Choroid plexus epithelial cell (primary cell): ENCODE measurements at places on chromosomes 11 and 22.

GRCh38 chr22:48866906-48867681 lies 960.6 kb downstream of the BRD1 start:
- no peak for DNase-seq

GRCh38 chr11:79963856-79964645 lies 523.2 kb upstream of the TENM4 start:
- DNase-seq: no peak

DNA sequence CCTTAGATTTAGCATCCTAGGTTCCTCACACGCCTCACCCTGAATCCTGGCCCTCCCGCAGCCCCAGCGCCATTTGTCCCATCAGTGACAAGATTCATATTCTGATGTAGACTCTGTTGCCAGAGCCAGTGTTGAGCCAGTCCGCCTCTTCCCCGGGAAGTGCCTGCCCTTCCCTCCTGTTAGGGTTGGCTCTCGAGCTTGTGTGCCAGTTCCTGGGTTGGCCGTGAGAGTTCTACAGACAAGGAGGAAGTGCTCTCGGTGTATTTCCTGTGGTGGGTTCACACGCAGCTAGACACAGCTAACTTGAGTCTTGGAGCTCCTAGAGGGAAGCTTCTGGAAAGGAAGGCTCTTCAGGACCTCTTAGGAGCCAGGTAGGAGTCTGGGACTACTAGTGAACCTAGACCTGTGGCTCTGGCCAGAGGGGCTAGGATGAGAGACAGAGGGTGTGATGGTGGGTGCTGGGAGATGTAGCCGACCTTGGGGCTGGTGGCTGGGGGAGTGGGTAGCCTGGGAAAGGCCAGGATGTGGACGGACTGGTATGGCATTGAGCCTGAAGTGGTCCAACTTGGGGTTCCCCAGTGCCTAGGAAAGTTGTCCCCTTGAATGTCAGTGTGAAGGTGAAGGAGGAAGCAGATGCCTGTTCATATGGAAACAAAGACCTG lies at the start of gene IL18BP:
IL18BP (plus strand) TSS at position 261 of the 662 bp plus-strand sequence. CDS start 1,076 bp downstream, outside the sequence.
- no peak for DNase-seq

DNA sequence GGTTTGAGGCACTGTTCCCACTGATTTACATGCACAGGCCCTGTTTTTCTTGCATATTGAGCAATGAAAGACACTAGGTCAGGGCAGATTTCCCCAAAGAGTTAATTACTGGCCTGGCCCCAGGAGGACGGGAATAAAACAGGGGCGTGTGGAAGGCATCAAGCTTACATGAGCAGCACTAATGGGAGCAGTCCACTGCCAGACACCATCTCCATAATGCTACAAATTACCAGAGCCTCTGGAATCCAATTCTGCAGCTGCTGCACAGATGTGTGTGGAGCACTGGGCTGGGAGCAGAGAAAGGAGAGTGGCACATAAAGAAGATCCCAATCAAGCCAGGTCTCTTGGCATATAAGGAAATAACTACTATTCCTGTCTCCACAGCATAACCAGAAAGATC lies 96.9 kb downstream of the CCDC34 start:
- no peak for DNase-seq

GRCh38 chr22:47139790-47140119 lies 377.3 kb downstream of the TBC1D22A start:
- DNase-seq: no peak

DNA sequence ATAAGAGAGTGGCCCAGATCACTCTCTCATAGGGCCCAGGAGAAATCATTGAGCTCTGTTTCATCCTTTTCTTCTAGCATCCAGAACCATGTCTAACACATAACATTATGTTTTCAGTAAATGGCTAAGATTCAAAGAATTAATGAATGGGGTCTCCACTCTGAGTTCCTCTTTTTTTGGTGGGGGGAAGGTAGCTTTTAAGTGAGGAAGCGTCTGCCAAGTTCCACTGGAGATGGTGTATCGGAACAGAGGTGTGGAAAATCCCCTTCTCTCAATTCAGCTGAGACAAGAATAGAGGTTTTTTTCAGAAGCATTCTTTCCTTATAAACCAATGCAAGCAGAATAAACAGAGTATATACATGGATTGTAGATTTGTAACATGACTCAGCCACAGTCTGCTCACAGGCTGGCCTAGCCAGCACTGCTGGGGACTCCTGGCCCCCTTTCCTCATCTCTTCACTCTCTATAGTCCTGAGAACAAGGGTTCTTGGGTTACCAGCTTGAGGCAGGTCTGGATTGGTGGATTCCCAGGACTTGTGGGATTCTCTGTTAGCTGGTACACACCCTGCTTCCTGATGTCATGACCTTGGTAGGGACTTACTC lies 97.2 kb downstream of the TRAF6 start:
- DNase-seq: peak; percentile 86

DNA sequence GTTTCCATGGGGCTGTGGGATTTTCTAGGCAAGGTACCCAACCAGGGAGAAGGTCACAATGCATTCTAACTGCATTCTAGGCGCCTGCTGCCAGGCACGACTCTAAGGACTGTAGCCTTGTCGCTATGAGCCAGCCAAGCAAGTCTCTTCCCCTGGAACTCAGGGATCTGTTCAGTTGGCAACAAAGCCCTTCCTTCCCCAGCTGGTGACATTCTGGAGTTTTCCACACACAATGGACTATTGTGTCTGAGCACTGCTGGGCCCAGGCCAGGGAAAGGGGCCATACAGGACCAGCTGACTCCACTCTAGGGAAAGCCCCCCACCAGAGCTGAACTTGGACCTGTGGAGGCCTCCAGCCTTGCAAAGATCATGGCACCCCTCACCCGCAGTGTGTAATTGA lies 116.8 kb downstream of the RRAS2 start:
- DNase-seq: no peak

- DNase-seq: no peak
These were observed 60.9 kb downstream of the LRP5 start for GRCh38 chr11:68373189-68373814.

- peak; percentile 90 for DNase-seq
These were observed 607.4 kb downstream of the NTM start for GRCh38 chr11:131977854-131978253.

DNA sequence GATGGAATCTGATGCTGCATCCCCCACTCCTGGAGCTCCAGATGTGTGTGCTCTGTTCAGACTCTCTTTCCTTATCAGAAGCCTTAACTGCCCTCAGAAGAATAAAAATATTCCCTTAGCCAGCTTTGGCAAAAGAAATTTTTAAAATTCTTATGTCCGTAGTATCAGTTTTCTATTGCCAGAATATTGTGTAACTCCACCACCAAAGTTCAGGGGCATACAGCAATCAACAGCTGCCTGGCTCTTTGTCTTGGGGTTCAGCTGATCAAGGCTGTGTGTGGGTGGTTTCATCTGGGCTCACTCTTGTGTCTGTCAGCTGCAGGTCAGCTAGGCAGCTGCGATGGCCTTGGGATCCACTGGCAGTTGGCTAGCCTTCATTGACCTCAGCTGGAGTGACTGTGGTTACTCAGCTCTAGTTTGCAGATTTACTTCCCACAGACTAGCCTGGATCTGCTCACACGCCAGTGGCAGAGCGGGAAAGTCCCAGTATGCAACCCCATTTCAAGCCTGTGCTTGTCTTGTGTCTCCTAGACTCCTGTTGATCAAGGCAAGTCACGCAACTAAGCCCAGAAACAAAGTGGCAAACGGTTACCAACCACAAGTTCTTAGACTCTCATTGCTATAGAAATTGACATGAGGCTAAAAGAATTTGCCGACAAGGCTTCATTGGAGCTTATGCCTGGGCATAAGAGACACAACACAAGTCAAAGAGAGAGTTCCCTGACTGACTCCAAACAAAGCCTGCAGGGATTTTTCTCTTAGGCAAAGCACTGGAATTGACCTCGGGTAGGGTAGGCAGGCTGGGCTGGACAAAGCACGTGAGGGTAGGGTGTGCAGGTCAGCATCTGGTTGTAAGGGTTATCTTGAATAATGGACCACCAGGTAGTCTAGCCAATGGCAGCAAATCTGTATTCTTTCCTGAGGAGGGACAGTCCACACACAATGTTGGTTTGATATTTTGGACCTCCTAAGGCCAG lies 7.5 kb downstream of the TMEM138 start:
- peak; percentile 96 for DNase-seq

- DNase-seq: peak; percentile 75
These were observed 53.7 kb upstream of the NECTIN1 start for GRCh38 chr11:119782739-119783072.

GRCh38 chr22:37283393-37283937 lies 1.2 kb downstream of the CYTH4 start:
- DNase-seq: no peak
